SW480 (cell line): ENCODE measurements at places on chromosomes 7 and 10.

- no peak for DNase-seq
Measured at GRCh38 chr10:813286-813685, 118.2 kb downstream of the LARP4B start.

- no peak for DNase-seq
Measured at GRCh38 chr10:116017405-116017804, 255.6 kb downstream of the GFRA1 start.

DNA sequence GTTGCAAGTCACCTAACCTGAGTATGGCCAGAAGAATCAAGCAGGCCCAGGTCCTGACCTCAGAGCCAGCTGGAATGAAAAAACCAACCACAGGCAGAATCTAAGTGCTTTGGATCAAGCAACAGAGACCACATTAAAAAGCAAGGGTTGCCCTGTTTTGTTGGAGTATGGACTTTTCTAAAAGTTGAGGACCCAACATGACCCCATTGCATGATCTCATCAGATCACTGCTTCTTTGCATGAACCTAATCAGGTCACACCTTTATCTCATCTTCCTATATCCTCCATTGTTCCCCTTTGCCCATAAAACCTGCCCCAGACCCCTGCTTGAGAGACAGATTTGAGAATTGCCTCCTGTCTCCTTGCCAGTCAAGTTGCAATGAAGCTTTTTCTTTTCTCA is 11.6 kb upstream of the SNX10 start:
- DNase-seq: no peak

DNA sequence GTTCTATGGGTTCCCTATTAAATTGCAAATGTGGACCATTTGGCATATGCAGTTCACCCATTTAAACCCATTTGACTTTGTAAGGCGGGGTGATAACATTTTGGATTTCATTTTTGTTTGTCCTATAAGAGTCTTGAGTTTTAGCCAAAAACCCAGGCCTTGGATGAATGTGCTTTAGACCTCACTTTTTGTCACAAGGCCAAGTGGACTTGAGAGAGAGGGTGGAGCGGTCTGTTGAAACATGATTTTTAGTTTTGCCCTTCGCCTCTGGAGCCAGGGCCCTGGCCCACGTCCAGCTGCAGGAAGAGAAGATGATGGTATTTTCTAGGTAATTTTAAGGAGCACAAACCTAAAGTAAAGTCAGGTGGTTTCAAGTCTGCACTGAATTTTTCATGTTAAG is 260.1 kb downstream of the SLC25A13 start:
- no peak for DNase-seq
